MCF 10A (cell line): ENCODE measurements at places on chromosomes 13 and 19. TPM values are rescaled to one million over a fixed set of nuclear protein-coding genes. Genes with fewer than 3 reads are reported as not detected.
A peak's percentile ranks its signal among the peaks of the same experiment; 100 is the strongest.

CPT1C gene
- not detected in 2 replicates for total RNA-seq

DNA sequence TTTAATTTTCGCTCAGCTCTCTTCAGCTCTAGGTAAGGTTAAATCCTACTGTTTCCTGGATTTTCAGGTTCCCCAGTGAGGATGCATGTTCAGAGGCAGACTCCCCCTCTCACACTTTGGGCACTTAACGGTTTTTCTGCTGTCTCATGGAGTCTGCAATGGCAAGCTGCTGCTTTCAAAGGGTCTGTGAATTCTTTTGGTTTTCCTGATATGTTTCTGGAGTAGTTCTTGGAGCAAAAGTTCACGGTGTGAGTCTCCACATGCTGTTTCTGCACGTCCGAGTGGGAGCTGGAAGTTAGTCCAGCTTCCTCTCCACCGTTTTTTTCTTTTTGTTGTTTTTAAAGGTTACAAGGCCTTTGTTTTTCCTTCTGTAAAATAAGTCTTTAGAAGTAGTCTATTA lies 35.4 kb downstream of the DNAJC15 start:
- no peak overlapping the region for H3K27ac ChIP-seq
- no peak overlapping the region for H3K4me3 ChIP-seq
- no peak for DNase-seq
- H3K36me3 ChIP-seq: peaks cover 5% of the 10 kb centered on the region

GRCh38 chr13:43127827-43128226 lies 104.4 kb downstream of the DNAJC15 start:
- H3K36me3 ChIP-seq: no peaks in the 10 kb centered on the region
- DNase-seq: no peak
- peaks cover 13% of the 10 kb centered on the region for H3K4me1 ChIP-seq
- H3K27me3 ChIP-seq: no peaks in the 10 kb centered on the region
- peak overlapping the region; percentile 1 for H3K27ac ChIP-seq
- no peak overlapping the region for H3K4me3 ChIP-seq

METTL21C gene
- total RNA-seq: not detected in 2 replicates

DNA sequence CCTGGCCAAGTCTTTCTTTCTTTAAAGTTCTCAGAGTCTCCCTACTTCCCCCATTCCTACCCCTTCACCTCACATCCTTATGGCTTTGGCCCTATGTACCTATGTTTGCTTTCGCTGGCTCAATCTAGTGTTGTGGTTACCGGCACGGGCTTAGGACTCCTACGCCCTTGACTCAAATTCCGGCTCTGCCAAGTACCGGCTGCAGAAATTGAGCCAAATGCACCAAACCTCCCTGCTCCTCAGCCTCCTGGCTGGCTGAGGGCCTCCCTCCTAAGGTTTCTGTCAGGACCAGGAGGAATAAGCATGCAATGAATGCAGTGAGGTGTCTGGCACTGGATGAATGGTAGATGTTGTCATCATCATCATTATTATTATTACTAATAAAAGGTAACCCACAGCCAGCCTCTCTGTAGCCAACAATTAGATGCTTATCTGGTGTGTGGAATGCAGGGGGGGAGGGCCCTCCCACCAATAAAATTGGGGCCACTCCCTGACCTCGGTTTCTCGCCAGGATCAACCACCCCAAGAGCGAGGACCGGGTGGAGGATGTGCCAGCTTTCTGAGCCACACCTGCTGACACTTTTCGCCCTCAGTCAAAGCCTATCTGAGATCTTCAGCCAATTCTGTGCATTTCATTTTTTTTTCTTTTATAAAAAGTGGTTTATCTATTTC lies 20.7 kb downstream of the KLK5 start:
- peak overlapping the region; percentile 27 for H3K27ac ChIP-seq
- DNase-seq: peak; percentile 86
- no peak overlapping the region for H3K4me3 ChIP-seq
- H3K27me3 ChIP-seq: peaks cover 16% of the 10 kb centered on the region
- H3K4me1 ChIP-seq: peaks cover 28% of the 10 kb centered on the region
- no peaks in the 10 kb centered on the region for H3K36me3 ChIP-seq

DNA sequence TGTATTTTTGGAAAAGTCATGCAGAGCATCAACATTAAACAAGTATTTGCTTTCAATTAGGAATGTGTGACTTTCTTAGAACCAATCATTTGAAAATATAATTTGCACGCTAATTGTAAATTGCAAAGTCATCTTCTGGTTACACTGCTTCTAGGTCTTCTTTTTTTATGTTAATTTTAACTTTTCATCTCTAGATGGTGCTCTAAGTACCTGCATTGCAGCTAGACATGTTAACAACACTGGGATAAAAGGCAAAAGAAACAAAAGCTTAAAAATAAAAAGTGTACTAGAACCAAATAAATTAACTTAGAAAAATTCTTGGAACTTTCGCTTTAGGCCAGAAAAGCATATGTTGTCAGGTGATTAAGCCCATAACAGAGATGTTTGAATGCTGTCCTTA lies 2758.2 kb downstream of the PCDH9 start:
- no peak overlapping the region for H3K27ac ChIP-seq
- H3K4me3 ChIP-seq: no peak overlapping the region
- peak; percentile 43 for DNase-seq
- H3K4me1 ChIP-seq: no peaks in the 10 kb centered on the region
- H3K36me3 ChIP-seq: no peaks in the 10 kb centered on the region
- H3K27me3 ChIP-seq: no peaks in the 10 kb centered on the region
